ENCODE measurements at places on chromosomes 1 and 21. TPM values are rescaled to one million over a fixed set of nuclear protein-coding genes. Genes with fewer than 3 reads are reported as not detected.

- no peaks in the 10 kb centered on the region for H3K36me3 ChIP-seq
- H3K4me3 ChIP-seq = no peak overlapping the region
- no peak for DNase-seq
- H3K27me3 ChIP-seq = peaks cover 8% of the 10 kb centered on the region
These were observed 518.5 kb downstream of the PTPRU start for GRCh38 chr1:29754573-29755375.

- H3K4me1 ChIP-seq = peaks cover 5% of the 10 kb centered on the region
- H3K27me3 ChIP-seq = peaks cover 65% of the 10 kb centered on the region
- H3K36me3 ChIP-seq = no peaks in the 10 kb centered on the region
- H3K4me3 ChIP-seq = no peak overlapping the region
- no peak overlapping the region for H3K27ac ChIP-seq
These were observed 3.1 kb upstream of the RGS13 start for GRCh38 chr1:192632641-192633532.

- peaks cover 4% of the 10 kb centered on the region for H3K27me3 ChIP-seq
- H3K4me3 ChIP-seq = peak overlapping the region; percentile 95
- peak overlapping the region; percentile 79 for H3K27ac ChIP-seq
- DNase-seq = no peak
- H3K4me1 ChIP-seq = peaks cover 32% of the 10 kb centered on the region
These were observed 841 bp downstream of the SNX27 start for GRCh38 chr1:151612501-151613281.

GRCh38 chr1:39737546-39738169, 1.0 kb upstream of the PPIE start:
- no peak for DNase-seq
- peaks cover 34% of the 10 kb centered on the region for H3K36me3 ChIP-seq
- H3K4me3 ChIP-seq = no peak overlapping the region
- no peak overlapping the region for H3K27ac ChIP-seq
- peaks cover 24% of the 10 kb centered on the region for H3K27me3 ChIP-seq
- peaks cover 23% of the 10 kb centered on the region for H3K4me1 ChIP-seq

- H3K4me3 ChIP-seq = no peak overlapping the region
- DNase-seq = no peak
- no peaks in the 10 kb centered on the region for H3K36me3 ChIP-seq
- peaks cover 13% of the 10 kb centered on the region for H3K27me3 ChIP-seq
- H3K4me1 ChIP-seq = no peaks in the 10 kb centered on the region
- H3K27ac ChIP-seq = no peak overlapping the region
These were observed 147.8 kb upstream of the ATP1B1 start for GRCh38 chr1:168958562-168959289.

GRCh38 chr1:181445436-181445835, 37.9 kb upstream of the CACNA1E start:
- no peak overlapping the region for H3K4me3 ChIP-seq
- H3K4me1 ChIP-seq = no peaks in the 10 kb centered on the region
- peaks cover 8% of the 10 kb centered on the region for H3K27me3 ChIP-seq
- no peak overlapping the region for H3K27ac ChIP-seq

- peaks cover 14% of the 10 kb centered on the region for H3K27me3 ChIP-seq
- H3K4me3 ChIP-seq = no peak overlapping the region
- no peak overlapping the region for H3K27ac ChIP-seq
- H3K36me3 ChIP-seq = no peaks in the 10 kb centered on the region
- H3K4me1 ChIP-seq = no peaks in the 10 kb centered on the region
These were observed 33.4 kb upstream of the ARHGAP29 start for GRCh38 chr1:94270801-94271203.

DNA sequence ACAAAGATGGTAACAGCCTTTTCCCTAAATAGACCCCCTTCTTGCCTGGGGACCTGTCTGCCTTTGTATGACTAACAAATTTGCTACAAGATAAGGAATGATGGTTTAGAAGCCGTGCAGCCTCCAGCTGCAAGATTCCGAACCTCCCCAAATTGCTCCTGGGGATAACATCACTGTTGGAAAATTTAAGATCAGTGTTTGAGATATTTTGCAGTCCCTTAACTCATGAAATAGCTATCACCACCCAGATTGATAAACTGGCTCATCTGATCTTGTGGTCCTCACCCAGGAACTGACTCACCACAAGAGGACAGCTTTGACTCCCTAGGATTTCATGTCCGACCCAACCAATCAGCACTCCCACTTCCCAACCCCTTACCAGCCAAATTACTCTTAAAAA, 254.7 kb downstream of the USH2A start:
- H3K36me3 ChIP-seq = no peaks in the 10 kb centered on the region
- no peaks in the 10 kb centered on the region for H3K4me1 ChIP-seq
- H3K4me3 ChIP-seq = no peak overlapping the region
- no peak for DNase-seq

DNA sequence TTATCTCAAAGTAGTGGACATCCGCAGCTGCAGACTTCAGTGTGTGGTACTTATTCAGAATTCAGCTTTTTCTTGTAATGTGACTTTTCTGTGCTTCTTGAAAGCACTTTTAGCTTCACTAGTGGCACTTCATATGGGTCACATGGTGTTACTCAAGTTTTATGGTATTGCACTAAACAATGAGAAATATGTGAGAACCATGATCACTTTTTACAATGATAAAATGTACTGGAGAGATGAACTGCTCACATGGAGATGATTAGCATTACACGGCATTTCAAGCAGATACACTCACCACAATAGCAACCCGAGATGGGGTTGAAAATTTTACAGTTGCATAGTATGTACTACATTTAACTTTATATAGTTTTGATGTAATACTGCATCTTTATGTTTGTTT, 40.1 kb upstream of the GPR52 start:
- H3K36me3 ChIP-seq = peaks cover 51% of the 10 kb centered on the region
- H3K27ac ChIP-seq = no peak overlapping the region
- DNase-seq = no peak

ZFYVE9 gene
- 3.2 TPM for total RNA-seq

- H3K36me3 ChIP-seq = no peaks in the 10 kb centered on the region
- no peak overlapping the region for H3K4me3 ChIP-seq
- H3K27ac ChIP-seq = no peak overlapping the region
- H3K4me1 ChIP-seq = no peaks in the 10 kb centered on the region
- H3K27me3 ChIP-seq = peaks cover 8% of the 10 kb centered on the region
- DNase-seq = no peak
These were observed 949 bp downstream of the KRTAP10-1 start for GRCh38 chr21:44539046-44539445.

- DNase-seq = no peak
- no peak within 1 kb of the TSS for H3K4me3 ChIP-seq
- peaks cover 4% of the 10 kb centered on the region for H3K4me1 ChIP-seq
- peaks cover 25% of the 10 kb centered on the region for H3K27me3 ChIP-seq
- no peaks in the 10 kb centered on the region for H3K36me3 ChIP-seq
These were observed at the start of gene LAMC2 for GRCh38 chr1:183185941-183186490. Gene LAMC2 (plus strand): TSS chr1:183186264. CDS start chr1:183186353, 89 bp downstream.

DNA sequence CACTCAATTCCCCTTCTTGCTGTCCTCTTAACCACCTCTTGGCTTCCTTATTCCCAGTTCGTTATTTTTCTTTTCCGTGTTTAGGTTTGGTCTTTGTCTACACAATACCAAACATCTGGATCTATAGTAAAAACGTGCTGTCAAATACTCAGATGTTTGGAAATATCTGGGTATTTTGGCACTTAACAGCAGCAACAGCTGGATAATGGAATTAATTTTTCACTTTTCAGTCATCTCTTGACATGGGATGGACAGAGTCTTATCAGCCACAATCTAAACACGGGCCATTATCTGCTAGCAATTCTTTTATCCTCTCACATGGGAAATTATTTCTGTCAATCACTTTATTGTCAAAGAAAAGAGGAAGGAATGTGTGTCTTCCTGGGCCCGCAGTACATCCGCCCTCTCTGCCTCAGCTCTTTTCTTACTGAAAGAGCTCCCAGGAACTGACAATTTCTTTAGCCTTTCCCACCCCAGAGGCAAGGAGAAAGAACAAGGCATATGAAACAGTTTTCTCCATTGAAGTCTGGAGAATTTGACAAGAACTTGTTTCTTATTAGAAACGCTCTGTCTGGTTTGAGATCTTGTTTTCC, 13.4 kb downstream of the NHLH2 start:
- H3K4me1 ChIP-seq = peaks cover 9% of the 10 kb centered on the region
- no peak overlapping the region for H3K4me3 ChIP-seq
- peaks cover 45% of the 10 kb centered on the region for H3K27me3 ChIP-seq
- no peaks in the 10 kb centered on the region for H3K36me3 ChIP-seq
- no peak for DNase-seq

DNA sequence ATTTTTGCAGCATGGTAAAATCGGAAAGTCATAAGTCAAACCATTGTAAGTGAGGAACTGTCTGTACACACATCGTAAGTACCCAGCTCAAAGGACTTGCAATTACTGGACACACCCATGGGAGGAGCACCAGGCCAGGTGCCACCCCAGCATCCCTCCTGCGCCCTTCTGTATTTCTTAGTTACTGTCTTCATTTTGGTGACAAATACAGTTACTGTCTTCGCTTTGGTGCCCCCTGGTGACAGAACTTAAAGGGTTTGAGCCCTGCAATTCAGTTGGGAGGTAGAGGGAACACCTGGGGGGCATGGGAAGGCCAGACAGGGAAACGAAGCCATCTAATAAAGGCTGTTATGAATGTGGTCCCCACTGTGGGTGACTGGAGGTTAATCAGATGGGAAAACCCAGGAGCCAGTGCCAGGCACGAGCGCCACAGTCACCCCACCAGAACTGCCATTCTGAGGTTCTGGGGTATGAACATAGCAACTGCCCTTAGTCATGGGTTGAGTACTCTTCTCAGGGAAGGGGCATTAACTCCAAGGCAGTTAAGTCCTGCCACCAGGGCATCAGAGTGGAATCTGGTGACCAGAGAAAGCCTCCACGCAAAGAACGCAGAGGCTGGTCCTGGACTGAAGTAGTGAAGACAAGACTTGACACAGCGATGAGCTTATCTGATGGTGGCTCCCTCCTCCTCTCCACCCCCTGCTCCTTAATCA, 612.9 kb downstream of the PTPRU start:
- H3K4me3 ChIP-seq = no peak overlapping the region
- DNase-seq = no peak
- no peak overlapping the region for H3K27ac ChIP-seq

GRCh38 chr1:205800427-205800826, 12.6 kb downstream of the SLC41A1 start:
- H3K27me3 ChIP-seq = no peaks in the 10 kb centered on the region
- peaks cover 17% of the 10 kb centered on the region for H3K4me1 ChIP-seq
- no peak overlapping the region for H3K27ac ChIP-seq
- DNase-seq = no peak
- peaks cover 54% of the 10 kb centered on the region for H3K36me3 ChIP-seq

C8A gene
- total RNA-seq = not detected

GRCh38 chr1:1019122-1019999, 559 bp upstream of the AGRN start:
- H3K4me3 ChIP-seq = peak overlapping the region; percentile 72
- H3K27ac ChIP-seq = no peak overlapping the region
- peaks cover 4% of the 10 kb centered on the region for H3K27me3 ChIP-seq
- H3K36me3 ChIP-seq = no peaks in the 10 kb centered on the region
- peaks cover 14% of the 10 kb centered on the region for H3K4me1 ChIP-seq

- no peak for DNase-seq
- no peak overlapping the region for H3K27ac ChIP-seq
These were observed 52.0 kb upstream of the CAMK1G start for GRCh38 chr1:209531549-209531948.

- H3K4me1 ChIP-seq = peaks cover 3% of the 10 kb centered on the region
- H3K27ac ChIP-seq = no peak overlapping the region
- no peak overlapping the region for H3K4me3 ChIP-seq
- no peak for DNase-seq
- H3K27me3 ChIP-seq = no peaks in the 10 kb centered on the region
These were observed 26.1 kb downstream of the ACOT7 start for GRCh38 chr1:6367381-6368012.

DNA sequence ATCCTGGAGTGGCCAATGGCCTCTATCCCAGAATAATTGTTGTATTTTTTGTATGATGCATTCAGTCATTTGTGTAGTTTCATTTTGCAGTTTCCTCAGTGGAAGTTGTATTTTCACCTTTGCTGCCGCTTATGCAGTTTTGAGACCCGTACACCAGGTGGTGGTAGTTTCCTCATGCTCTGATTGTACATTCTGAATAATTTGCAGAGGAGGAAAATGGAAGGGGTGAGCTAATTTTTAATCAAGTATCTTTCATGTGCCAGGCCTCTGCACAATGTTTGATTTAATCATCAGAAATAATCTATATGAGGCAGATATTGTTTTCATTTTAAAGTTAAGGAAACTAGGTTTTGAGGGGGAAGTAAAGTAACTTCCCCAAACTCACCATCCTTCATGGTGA, 29.5 kb downstream of the HLX start:
- peaks cover 10% of the 10 kb centered on the region for H3K4me1 ChIP-seq
- H3K4me3 ChIP-seq = no peak overlapping the region
- H3K36me3 ChIP-seq = no peaks in the 10 kb centered on the region
- H3K27ac ChIP-seq = no peak overlapping the region
- no peak for DNase-seq

GRCh38 chr1:241994171-241994570, 4.7 kb downstream of the MAP1LC3C start:
- H3K4me1 ChIP-seq = peaks cover 5% of the 10 kb centered on the region
- H3K4me3 ChIP-seq = no peak overlapping the region
- no peak overlapping the region for H3K27ac ChIP-seq
- DNase-seq = no peak

INTS11 gene
- total RNA-seq = 151 TPM

DNA sequence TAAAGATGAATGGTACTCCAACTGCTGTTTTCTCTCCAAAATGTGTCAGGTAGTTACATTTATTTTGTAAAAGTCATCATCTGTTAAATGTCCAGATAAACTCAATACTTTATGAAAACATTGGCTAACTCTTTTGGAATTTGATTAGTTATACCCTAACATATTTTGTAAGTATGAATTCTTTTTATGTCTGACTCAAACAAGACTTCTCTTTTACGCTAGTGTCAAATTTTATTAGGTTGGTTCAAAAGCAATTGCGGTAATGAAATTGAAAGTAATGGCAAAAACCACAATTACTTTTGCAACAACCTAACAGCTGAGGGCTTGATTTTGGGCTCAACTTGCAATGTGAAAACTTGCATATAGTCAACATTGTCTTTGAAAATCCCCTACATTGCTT, 41.0 kb upstream of the USP25 start:
- no peak for DNase-seq
- no peaks in the 10 kb centered on the region for H3K36me3 ChIP-seq
- H3K4me1 ChIP-seq = no peaks in the 10 kb centered on the region
- H3K27me3 ChIP-seq = peaks cover 9% of the 10 kb centered on the region
- no peak overlapping the region for H3K4me3 ChIP-seq

NUP210L gene
- total RNA-seq = 0.22 TPM

- no peak overlapping the region for H3K4me3 ChIP-seq
- peaks cover 14% of the 10 kb centered on the region for H3K27me3 ChIP-seq
- DNase-seq = no peak
- peaks cover 6% of the 10 kb centered on the region for H3K4me1 ChIP-seq
- no peak overlapping the region for H3K27ac ChIP-seq
These were observed 41.9 kb upstream of the MCOLN3 start for GRCh38 chr1:85090225-85090624.

PPIAL4G gene
- total RNA-seq = 0.42 TPM

- H3K27ac ChIP-seq = no peak overlapping the region
- H3K4me3 ChIP-seq = no peak overlapping the region
- peaks cover 52% of the 10 kb centered on the region for H3K4me1 ChIP-seq
- H3K36me3 ChIP-seq = no peaks in the 10 kb centered on the region
- H3K27me3 ChIP-seq = peaks cover 6% of the 10 kb centered on the region
- DNase-seq = no peak
These were observed 3.4 kb upstream of the PADI2 start for GRCh38 chr1:17122521-17123164.

UBAP2L gene
- total RNA-seq = 234 TPM

PPFIA4 gene
- 0.29 TPM for total RNA-seq
